ENCODE measurements at places on chromosomes 11 and 22.

- DNase-seq: no peak
Measured at GRCh38 chr11:42239188-42239587, 779.7 kb upstream of the LRRC4C start.

- no peak for DNase-seq
Measured at GRCh38 chr11:15106201-15106965, 8.3 kb upstream of the INSC start.

- no peak for DNase-seq
Measured at GRCh38 chr11:61725781-61726231, 26.6 kb upstream of the MYRF start.

DNA sequence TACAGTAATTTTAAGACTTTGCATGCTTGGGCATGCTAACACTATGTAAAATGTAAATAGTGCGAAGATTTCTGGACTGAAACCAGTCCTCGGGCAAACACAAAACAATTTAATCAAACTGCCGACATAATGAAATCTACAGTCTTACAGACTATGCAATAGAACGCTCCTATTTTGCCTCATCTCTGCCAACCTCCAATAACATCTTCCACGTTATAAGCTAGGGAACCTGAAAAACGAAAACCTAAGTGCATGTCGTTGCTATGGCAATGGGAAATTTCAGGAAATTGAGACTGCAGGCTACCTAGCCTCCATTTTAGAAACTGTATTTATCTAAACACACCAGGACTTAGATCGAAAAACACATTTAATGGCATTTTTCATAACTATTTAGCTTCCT is 1.1 kb downstream of the CSTF3 start:
- no peak for DNase-seq

GRCh38 chr11:74138021-74138420 is 32.8 kb downstream of the C2CD3 start:
- no peak for DNase-seq

- DNase-seq: no peak
Measured at GRCh38 chr22:35128637-35129036, 62.7 kb downstream of the ISX start.

DNA sequence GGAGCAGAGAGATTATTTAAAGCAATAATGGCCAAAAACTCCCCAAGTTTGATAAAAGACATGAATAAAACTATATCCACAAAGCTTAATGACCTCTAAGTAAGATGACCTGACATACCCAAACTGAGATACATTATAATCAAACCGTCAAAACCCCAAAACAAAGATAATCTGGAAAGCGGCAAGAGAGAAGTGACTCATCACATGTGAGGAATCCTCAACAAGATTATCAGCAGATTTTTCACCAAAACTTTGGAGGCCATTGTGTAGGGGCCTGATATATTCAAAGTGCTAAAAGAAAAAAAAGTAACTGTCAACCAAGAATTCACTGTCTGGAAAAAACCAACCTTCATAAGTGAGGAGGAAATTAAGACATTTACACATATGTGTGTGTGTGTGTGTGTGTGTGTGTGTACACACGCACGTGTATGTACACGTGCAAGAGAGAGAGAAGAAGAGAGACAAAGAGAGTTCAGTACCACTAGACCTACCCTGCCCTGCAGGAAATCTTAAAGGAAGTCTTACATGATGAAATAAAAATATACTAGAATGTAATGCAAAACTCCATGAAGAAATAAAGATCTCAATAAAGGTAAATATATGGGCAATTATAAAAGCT is 752.4 kb downstream of the NELL1 start:
- DNase-seq: no peak

- no peak for DNase-seq
Measured at GRCh38 chr22:30430933-30431332, 5.4 kb downstream of the MTFP1 start.

- DNase-seq: no peak
Measured at GRCh38 chr11:91295591-91295990, 929.0 kb upstream of the FAT3 start.

DNA sequence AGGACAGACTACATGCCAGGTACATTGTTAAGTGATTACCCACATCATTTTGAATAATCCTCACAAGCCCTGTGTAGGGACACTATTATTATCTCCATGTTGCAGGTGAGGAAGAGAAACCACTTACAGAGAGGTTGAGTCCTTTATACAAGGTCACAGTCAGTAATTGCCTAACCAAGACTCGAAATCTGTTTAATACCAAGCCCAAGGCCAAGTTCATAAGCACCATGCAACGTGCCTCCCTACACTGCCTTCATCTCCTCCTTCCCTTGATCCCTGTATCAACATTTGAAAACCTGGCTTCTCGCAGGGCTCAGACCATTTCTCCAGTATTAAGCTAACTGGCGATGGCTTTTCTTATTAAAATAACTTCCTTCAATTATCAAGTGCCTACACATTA is 41.7 kb upstream of the SEZ6L start:
- DNase-seq: no peak

- DNase-seq: no peak
Measured at GRCh38 chr11:46149342-46149741, 28.1 kb upstream of the PHF21A start.

DNA sequence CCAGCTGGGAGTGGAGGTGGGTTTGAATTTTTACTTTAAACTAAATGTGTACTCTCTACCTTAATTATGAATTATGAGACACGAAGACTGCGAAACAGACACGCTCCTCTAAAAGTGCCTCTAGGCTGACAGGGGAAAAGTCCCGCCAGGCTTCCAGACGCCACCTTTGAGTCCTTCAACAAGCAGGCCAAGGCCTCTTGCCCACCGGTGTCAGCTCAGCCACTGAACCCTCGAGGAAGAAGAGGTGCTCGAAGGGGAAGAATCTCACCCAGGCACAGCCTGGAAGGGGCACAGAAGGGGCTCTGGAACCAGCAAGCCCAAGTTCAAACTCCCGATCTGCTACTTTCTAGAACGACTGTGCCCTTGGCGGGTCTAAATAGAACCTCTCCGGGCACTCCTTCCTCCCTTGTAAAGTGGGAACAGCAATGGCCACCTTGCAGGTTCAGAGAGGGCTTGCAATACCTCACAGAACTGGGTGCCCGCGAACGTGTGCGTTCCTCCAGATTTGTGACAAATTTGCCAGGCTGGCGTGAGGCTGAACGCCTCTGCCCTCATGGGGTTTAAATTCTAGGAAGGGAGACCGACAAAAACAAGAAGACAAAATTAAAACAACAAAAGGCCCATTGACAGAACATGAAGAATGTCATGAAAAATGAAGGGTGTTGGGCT is 158.5 kb upstream of the GRK3 start:
- no peak for DNase-seq

DNA sequence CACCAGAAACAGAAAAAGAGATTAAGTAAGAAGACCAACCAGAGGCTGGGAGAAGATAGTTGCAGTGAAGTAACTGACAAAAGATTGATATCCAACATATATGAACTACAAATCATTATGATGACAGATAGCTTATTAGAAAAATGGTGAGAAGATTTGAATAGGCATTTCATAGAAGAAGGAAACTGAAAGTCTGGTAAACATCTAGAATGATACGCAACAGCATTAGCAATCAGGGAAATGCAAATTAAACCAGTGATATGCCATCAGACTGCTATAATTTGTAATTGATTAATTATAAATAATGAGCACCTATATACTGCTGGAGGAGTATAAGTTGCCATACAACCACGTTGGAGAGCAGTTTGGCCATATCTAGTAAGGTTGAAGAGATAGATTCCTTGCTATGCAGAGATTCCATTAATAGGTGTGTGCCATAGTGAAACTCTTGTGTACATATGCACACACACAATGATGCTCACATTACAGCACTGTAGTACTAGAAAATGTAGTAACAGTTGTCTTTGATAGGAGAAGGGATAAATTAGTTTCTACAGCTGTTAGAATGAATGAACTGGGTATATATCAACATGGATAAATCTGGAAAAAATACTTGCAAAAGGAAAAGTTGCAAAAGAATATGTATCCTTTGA is 20.5 kb downstream of the RNF169 start:
- DNase-seq: no peak

GRCh38 chr22:38191731-38192474 is 9.9 kb upstream of the MAFF start:
- DNase-seq: no peak

DNA sequence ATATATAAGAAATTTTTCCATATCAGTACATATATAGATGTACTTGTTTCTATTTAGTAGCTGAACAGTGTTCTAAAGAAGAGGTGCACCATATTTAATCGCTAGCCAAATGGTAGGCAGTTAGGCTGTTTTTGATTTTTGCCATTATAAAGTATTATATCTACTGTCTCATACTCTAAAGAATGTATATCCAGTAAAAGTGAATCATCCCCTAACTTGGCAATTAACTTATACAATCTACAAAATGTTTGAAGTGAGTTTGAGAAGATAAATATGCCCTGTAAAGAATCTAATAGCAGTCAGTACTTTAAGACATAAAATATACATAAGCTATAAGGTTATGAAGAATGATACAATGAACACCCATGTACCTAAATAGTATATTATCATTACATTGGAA is 291.5 kb downstream of the SWAP70 start:
- DNase-seq: no peak

DNA sequence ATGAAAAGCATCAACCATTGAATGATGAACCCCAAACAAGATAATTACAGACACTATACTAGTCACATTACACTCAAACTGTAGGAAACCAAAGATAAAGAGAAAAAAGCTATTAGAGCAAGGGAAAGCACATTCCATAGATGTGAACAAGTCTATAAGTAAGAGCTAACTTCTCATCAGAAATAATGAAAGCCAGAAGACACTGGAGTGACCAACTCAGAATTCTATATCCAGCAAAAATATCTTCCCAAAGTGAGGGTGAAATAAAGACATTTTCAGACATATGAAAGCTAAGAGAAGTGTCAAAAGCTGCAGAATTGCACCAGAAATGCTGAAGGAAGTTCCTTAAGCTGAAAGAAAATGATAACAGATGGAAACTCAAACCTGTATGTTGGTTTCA is 17.3 kb downstream of the FCHSD2 start:
- no peak for DNase-seq

DNA sequence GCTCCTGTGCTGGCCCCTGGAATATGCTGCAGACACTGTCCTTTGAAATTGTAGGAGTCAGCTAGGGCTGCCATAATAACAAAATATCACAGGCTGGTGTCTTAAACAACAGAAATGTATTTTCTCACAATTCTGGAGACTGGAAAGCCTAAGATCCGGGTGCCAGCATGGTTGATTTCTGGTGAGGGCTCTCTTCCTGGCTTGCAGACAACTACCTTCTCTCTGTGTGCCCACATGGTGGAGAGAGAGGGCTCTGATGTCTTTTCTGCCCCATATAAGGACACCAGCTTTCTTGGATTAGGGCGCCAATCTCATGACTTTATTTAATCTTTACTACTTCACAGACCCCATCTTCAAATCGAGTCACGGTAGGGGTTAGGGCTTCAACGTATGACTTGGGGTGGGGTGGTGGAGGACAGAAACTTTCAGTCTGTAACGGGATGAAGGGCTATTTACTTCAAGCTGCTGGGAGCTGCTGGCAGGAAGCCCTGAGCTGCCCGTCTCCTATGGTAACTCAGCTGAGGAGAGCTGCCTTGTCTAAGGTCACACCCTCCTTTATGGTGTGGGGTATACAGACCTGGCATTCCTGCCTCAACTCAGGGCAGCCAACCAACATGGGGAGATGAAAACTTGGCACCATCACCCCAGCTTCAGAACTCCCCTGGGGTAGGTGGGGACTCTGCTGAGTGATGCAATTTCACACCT is 142.9 kb upstream of the ZBED5 start:
- no peak for DNase-seq

- peak; percentile 85 for DNase-seq
Measured at GRCh38 chr11:44911029-44911814, 39.5 kb downstream of the TP53I11 start.

GRCh38 chr11:20962581-20962980 is 293.2 kb downstream of the NELL1 start:
- DNase-seq: no peak

GRCh38 chr11:44947114-44947513 is 3.6 kb downstream of the TP53I11 start:
- DNase-seq: no peak

DNA sequence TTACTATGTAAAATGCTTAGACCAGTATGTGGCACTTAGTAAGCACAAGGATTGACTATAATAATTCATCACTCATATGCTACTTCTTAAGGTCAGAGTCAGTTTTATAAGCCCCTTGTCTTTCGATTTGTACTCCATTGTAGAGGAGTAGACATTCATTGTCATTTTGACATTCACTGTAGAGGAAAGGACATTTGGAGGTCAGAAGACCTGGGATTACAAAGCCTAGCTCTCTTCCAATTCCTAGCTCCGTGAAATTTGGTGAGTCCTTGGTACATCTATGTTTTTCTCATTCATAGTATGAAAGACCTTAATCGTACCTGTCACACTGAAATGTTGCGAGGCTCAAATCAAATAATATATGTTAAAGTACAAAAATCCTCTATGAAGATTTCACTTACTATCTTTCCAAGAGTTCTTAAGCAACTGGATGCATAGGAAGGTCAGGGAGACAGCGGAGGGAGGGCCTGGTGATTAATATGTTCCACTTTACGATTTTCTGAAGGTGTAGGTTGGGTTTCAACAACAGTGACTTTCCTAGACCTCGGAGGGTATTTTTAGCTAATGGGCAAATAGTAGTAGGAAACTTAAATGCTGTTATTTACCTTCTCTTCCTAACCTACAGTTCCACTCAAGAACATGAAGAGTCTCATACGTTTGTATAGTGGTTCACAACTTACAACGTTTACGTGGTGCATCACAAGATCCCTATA is 1.4 kb upstream of the EMSY start:
- no peak for DNase-seq

DNA sequence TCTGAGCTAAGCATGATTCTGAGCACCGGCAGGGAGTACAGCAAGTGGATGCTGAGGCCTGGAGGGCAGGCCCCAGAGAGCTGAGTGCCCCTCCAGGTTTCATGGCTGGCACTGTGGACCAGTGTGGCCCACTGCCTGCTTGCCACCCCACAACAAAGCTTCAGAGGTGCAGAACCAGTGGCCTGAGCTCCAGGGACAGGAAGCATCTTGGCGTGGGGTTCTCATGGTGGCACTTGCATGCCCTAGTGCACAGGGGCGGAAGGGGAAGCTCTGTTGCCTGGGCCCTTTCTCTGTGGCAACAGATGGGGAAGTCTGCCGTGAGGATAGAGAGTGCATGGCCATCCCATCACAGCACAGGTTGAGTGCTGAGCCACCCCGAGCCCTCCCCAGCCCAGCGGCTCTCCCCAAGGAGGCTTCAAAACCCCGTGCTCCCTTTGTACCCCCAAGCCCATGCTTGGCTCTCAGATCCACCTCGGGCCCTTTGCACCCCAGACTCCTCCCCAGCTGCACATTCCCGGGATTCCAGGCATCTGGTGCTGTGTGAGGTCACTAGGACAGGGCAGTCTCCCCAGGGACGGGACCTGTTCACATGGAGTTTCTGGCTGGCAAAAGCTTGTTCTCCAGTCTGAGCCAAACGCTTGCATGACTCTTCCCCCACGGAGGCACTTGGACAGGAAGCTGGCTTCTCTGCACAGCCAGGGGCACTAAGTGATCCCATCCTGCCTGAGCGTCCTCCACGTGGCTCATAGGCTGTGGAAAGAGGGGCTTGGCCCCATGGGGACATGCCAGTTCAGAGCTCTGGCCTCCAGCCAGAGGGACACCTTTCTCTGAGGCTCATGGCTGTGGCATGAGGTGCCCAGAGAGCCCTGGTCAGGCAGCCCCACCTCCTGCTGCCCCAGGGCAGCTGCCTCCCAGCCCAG is 4.2 kb downstream of the SLC25A1 start:
- no peak for DNase-seq

- DNase-seq: no peak
Measured at GRCh38 chr22:30609260-30610185, 2.5 kb downstream of the TCN2 start.

- DNase-seq: peak; percentile 35
Measured at GRCh38 chr11:78465169-78465942, 47.7 kb upstream of the GAB2 start.

Measured in activated CD4-positive, CD25-positive, alpha-beta regulatory T cell treated with anti-CD3 and anti-CD28 coated beads, Interleukin-2, amount 50 U/mL, for 72 hours (primary cell).